Right renal pelvis (tissue), 4 donors: ENCODE measurements at places on chromosomes 2 and 18. TPM values are rescaled to one million over a fixed set of nuclear protein-coding genes. Genes with fewer than 3 reads are reported as not detected.

Gene UGT1A4
- not detected for polyA plus RNA-seq

Gene PLEKHA3
- 34.5 TPM for polyA plus RNA-seq

Gene KCNJ3
- 8.6 TPM for polyA plus RNA-seq

Gene MITD1
- 50.8 TPM for polyA plus RNA-seq

Gene NPPC
- 0.44 TPM for polyA plus RNA-seq

Gene SLC11A1
- 1.1 TPM for polyA plus RNA-seq
